H54 (cell line): ENCODE measurements at places on chromosomes 5 and 9.

DNA sequence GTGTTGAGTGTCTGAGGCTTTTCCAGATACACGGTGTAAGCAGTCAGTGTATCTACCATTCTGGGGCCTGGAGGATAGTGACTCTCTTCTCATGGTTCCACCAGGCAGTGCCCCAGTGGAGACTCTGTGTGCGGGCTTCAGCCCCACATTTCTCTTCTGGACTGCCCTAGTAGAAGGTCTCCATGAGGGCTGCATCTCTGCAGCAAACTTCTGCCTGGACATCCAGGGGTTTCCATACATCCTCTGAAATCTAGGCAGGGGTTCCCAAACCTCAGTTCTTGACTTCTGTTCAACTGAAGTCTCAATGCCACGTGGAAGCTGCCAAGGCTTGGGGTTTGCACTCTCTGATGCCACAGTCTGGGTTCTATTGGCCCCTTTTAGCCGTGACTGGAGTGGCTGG, 256.6 kb upstream of the ITGA1 start:
- no peak for DNase-seq

DNA sequence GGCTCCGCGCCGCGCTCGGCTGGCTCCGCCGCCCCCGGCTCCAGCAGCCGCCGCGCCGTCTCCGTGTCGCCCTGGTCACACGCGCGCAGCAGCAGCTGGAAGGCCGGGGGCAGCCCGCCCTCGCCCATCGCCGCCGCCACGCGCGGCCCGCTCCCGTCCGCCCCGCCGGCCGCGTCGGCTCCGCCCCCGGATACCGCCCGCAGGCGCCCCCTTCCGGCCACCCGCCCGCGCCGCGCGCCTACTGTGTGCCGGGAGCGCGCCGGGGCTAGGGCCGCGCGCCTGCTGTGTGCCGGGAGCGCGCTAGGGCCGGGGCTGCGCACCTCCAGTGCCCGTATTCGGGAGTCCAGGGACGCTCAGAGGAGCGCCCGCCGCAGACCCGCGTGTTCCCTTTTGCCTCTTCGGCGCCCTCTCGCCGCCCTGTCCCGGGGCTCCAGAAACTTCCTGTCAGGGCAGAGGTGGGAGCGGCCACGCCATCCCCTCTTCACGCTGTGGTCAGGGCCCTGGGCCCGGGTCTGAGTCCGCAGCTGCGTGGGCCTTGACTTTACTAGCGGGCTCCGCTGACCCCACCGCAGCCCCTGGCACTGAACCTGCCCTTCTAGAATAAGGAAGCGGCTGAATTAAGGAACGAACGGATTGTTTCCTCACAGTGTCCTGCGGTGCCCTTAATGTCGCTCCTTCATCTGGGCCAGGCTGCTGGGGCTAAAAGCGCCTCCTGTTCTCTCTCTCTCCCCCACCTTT, at the start of gene ANKS6:
Gene ANKS6 (minus strand): TSS at position 192 of the 738 bp plus-strand sequence. CDS start 64 bp downstream, at position 128.
- DNase-seq, result peak; percentile 95

DNA sequence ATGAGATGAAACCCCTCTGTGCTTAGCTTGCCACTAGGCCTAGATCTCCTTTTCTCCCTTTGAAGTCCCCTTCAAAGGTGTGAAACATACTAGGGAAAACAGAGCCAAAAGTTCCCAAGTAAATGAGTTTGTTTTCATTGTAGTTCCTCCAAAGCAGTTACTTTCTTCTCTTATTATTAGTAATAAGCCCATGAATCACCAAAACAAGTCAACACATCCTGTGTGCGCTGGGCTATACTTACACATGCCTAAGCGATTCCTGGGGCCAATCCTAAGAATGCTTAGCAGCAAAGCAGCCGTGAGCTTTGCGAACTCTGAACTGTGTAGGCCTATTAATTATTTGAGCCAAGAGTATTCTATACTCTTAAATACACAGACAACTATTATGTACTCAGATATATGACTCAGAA, 7.6 kb downstream of the ENC1 start:
- no peak for DNase-seq

- no peak for DNase-seq
These were observed 102.8 kb downstream of the MAPKAP1 start for GRCh38 chr9:125604196-125604595.

GRCh38 chr9:18478501-18479361, 4.8 kb downstream of the ADAMTSL1 start:
- no peak for DNase-seq

DNA sequence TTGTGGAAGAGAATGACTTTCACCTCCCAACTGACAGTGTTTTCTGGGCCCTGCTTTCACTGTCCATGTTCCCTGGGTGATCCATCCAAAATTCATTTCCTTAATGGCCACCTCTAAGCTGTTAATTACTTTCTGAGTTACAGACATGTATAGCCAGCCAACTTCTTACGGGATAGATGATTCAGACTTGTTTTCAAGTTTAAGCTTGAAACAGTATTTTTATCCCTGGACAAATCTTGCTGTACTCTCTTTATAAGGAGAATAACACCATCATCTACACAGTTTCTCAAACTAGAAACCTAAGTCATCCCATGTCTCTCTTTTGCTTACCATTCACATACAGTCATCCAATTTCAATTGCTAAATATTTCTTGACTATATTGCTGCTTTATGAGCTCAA, 6.9 kb downstream of the FAM174A start:
- DNase-seq, result no peak

DNA sequence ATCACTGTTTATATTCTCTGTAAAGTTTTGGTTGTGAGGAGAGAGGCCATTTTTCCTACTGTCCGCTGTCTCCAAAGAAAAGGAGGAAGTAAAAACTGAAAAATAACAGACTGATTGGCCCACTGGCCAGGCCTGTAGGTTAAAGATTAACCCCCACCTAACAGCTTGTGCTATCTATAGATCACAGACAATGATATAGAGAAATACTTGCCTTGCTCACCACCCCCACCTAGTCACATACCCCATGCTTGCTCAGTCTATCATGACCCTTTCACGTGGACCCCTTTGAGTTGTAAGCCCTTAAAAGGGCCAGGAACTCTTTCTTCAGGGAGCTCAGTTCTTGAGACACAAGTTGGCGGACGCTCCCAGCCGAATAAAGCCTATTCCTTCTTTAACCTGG, 357.4 kb downstream of the PRDM9 start:
- no peak for DNase-seq

- DNase-seq, result no peak
These were observed 39.6 kb upstream of the CEP78 start for GRCh38 chr9:78196258-78196657.

GRCh38 chr5:29197631-29198454, 1995.6 kb upstream of the CDH6 start:
- DNase-seq, result peak; percentile 12

GRCh38 chr5:179317411-179318220, 27.6 kb downstream of the ADAMTS2 start:
- DNase-seq, result no peak

DNA sequence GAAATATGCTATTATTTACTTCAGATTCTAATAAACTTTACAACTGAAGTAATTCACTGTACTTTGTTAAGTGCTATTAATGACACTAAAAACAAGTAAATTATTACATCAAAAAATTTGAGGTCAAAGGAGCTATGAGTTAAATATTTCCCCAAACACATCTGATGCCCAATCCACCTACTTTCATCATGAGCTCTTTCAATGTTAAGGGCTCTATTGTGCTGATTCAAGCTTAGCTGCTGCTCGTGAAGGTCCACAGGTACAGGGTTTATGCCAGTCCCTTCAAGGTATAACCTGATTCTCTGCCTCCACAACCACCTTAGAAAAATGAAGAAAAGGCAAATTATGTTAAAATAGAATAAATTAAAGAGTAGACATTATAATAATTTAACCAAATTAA, 24.2 kb downstream of the NADK2 start:
- no peak for DNase-seq

GRCh38 chr9:130372057-130372456, 72.7 kb upstream of the ASS1 start:
- no peak for DNase-seq

- no peak for DNase-seq
These were observed 44.6 kb downstream of the PLPPR1 start for GRCh38 chr9:101073122-101073521.

GRCh38 chr5:1669276-1670155, 130.1 kb downstream of the MRPL36 start:
- no peak for DNase-seq

DNA sequence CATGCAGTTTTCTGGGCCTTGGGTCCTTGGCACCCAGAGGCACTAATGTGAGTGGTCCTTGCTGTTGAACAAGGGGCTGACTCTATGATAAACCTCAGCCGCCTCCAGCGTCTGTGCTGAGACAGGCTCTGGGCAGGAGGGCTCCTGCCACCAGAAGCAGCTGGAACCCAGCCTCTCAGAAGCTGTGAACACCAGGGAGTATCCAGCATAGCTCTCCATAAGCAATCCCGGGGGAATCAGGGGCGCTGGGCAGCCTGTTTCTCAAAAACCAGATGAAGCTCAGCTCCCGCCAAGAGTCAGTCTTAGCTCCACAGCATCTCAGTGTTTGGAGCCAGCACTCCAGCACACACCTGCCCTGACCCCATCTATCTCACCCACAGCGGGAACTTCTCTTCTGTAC, 170.2 kb downstream of the HSPA4 start:
- no peak for DNase-seq
